ENCODE measurements at places on chromosomes 12 and 14.
A peak's percentile ranks its signal among the peaks of the same experiment; 100 is the strongest.

- DNase-seq, result peak; percentile 31
Observed at GRCh38 chr12:91274916-91275315, 92.3 kb upstream of the DCN start.

- DNase-seq, result no peak
Observed at GRCh38 chr12:109625749-109626377, 52.3 kb downstream of the MVK start.

GRCh38 chr12:43832463-43833168 is 3.3 kb upstream of the TMEM117 start:
- no peak for DNase-seq

- no peak for DNase-seq
Observed at GRCh38 chr14:77474479-77475177, 16.7 kb downstream of the AHSA1 start.

GRCh38 chr12:13061377-13061776 is 17.2 kb downstream of the FAM234B start:
- no peak for DNase-seq

DNA sequence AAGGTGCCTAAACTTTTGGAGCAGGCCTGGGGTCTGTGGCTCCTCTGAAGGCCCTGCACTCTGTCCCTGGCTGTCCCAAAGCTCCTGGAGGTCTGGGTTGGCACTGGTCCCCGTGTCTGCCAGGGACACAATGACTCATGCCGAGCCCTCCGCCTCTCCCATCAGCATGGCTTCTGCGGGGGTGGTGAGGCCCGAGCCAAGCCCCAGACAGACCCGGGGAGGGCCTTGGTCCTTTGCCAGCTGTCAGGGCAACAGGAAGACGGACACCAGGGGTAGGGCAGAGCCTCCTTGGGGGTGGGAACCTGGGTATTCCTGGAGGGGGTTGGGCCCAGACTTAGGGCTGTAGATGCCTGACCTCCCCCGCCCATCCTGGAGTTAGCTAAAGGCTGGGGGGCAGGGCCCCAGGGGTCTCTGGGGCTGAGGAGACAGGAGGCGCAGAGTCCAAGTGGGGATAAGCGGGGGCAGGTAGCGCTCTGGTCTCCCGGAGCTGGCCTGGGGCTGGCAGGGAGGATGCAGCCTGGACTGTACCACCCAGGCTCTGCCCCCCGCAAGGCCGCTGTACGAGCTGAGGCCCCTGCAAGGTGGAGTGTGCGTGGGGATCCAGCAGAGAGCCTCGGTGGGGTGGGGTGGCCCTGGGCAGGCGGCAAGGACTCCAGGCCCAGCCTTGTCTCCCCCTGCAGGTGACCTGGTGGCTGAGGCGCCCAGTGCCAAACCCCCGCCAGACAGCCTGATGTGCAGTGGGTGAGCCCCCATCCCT is 16.4 kb upstream of the PUS1 start:
- peak; percentile 81 for DNase-seq

DNA sequence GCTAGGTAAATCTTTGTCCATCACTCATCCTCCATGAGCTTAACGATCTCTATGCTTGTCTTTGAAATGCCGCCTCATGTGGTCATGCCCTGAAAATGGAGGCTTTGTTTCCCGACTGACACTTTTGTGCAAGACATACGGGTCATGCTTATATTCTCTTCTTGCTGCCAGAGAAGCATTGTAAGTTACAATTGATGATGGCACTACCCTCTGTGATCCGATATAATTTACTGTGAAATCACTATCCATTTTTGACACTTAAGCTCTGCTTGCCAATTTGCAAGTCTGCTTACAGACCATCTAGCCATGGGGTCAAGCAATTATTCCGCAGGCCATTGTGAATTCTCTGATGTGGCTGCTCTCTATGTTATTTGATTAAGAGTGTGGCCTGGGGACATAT is 650.0 kb downstream of the FLRT2 start:
- no peak for DNase-seq

DNA sequence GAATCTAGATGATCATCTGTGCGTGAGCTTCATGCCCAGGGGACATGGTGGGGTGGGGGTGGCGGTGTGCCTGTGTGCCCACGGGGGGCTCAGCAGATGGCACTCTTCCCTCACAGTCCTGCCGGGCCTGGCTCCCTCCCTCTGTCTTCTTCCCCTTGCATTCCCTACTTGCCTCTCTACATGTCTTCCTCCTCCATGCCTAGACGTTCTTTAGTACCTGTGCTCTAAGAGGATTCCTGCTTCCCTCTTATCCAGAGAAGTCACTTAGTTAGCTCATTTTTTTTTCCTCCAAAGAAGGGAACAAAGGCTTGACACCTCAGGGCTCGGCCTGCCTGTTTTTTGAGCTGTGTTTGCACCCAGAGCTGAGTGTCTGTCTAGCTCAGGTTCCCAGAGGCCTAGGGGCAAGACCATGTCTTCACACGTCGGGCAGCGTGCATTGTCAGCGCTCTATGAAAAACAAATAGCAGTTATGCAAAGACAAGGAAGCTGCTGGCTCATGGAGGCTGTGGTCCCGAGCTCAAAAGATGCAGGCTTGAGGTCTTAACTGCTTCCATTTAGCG is 48.8 kb downstream of the NINJ2 start:
- peak; percentile 24 for DNase-seq

- DNase-seq, result peak; percentile 99
Observed at GRCh38 chr12:27179400-27180214, 64.5 kb upstream of the STK38L start.

DNA sequence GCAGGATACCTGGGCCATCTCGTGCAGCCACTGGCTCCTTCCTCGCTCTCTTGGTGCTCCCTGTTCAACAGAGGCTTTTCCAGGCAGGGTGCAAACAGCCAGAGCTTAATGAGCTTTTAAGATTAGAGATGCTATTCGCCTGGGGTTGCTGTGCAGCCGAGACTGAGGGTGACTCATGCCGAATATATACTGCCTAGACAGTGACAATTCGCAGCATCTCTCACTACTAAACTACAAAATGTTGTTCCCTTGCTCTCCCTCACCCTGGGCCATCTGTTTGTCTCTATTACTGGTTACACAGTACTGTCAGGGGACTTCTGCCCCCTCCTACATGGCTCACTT is 26.0 kb upstream of the TESC start:
- DNase-seq, result no peak

- DNase-seq, result no peak
Observed at GRCh38 chr12:67498991-67499390, 149.6 kb upstream of the DYRK2 start.

DNA sequence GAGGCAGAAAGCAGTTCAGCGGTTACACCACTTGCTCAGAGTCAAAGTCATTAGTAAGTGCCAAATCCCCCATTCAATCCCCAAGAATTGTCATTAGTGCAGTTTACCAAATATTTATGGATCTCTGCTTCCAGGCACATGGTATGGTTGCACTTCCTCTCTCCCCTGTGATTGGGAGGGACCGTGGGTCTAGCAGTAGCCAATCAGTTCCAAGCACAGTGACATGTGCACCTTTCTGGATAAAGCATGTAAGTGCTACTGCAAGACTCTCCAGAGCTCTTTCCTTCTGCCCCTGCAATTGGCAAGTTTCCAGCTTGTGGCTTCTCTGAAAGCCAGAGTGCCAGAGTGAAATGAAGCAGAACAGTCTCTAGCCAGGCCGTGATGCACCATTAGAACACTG is 85.3 kb upstream of the FLRT2 start:
- peak; percentile 52 for DNase-seq

DNA sequence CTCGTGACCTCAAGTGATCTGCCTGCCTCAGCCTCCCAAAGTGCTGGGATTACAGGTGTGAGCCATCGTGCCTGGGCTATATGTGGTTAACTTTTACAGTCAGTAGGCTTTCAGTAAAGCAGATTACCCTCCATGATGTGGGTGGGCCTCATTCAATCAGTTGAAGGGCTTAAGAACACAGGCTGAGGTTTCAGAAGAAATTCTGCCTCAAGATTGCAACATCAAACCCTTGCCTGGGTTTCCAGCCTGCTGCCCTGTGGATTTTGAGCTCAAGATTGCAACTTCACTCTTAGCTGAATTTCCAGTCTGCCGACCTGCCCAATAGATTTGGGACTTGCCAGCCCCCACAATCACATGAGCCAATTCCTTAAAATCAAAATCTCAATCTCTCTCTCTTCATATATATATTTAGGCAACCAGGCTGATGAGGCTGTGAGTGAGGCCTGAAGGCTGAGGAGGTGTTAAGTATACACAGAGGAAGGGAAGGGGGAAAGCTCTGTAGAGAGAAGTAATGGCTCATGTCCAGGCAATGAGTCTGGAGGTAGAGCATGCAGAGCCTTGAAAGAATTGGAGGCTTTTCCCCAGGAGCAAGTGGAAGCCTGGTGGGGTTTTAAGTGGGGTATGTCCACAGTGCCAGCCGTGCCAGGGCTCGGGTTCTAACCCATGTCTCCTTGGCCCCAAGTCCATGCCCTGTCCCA is 33.3 kb upstream of the ACTN1 start:
- no peak for DNase-seq

GRCh38 chr14:75200451-75200850 is 24.0 kb upstream of the TMED10 start:
- DNase-seq, result no peak

DNA sequence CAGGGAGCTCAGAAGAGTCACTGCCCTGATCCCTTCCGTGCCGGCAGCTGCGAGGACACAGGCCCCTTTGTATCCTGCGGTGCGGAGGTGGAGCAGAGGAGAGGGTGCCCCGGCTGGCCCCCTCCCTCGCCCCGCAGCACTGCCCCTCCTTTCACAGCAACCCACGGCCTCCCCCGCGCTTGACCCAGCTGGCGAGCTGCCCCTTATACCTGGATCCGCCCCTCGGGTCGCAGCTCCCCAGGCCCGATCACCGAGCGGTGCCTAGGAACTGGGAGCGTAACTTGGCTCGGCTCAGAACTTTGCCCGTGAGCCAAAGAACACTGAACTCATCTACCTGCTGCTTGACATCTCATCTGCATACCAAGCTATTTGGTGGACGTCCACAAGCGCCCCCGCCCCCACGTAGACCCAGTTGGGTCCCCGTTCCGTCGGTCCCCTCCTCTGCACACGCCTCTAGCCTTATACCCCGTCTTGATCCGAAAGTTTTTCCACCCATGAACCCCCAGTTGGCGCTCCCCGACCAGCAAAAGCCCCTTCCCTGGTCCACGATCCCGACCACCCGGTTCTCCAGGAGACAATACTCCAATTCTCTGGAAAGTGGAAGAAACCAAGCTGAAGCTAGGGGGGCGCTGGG is 697 bp upstream of the DNAJC14 start:
- no peak for DNase-seq

DNA sequence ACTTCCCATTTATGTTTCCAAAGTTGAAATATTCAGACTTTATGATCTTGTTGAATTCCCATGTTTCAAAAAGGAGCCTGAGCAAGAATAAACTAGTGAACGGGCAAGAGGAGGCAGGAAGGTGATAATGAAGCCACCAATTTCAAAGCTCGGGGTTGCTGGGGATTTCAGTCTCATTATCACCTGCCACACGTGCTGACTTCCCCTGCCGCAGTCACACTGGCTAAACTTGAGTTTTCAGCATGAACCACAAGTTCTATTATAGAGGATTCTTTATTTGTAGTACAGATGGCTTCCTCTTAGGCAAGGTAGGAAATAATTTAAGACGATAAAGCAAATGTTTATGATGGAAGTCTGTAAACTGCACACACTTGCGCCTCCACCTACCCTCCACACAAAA is 18.1 kb upstream of the DIABLO start:
- no peak for DNase-seq

- no peak for DNase-seq
Observed at GRCh38 chr12:27469176-27469736, 22.7 kb downstream of the SMCO2 start.

DNA sequence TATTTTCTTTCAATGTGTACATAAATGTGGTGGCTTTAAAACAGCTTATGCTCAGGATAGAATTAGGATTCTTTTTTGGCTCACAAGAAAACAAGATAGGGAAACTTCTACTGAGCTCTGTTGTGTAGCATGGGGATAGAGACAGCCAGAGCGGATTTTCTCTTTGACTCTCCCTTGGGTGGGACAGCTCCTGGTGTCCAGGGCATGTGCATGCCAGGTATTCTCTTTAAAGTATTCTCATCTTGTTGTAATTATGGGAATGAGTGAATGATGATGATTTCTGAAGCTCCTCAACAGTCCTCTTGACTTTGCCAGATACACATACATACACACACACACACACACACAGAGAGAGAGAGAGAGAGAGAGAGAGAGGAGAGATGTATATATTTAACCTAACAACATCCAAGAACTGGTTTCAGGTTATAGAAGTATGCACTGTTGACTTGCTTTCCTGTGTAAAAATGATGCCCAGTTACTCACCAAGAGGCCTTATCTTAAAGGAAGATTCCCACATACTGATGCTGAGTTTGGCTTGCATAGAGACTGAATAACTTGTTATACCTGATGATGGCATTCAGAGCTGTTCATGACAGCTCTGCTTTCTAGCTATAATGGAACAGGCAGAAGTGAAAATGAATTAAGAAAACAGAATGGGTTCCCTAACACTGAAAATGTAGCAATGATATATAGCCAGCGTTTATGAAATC is 387.5 kb downstream of the EGLN3 start:
- no peak for DNase-seq

GRCh38 chr12:11015775-11016430 is 6.5 kb downstream of the TAS2R19 start:
- no peak for DNase-seq

- no peak for DNase-seq
Observed at GRCh38 chr14:99684410-99684934, 374 bp downstream of the CYP46A1 start.

- no peak for DNase-seq
Observed at GRCh38 chr14:100861188-100861936, 35.4 kb downstream of the MEG3 start.

GRCh38 chr14:20493634-20494033 is 11.7 kb upstream of the RNASE10 start:
- DNase-seq, result no peak

Data from fibroblast of upper back skin (primary cell).